ENCODE measurements at places on chromosomes 1 and 21.

DNA sequence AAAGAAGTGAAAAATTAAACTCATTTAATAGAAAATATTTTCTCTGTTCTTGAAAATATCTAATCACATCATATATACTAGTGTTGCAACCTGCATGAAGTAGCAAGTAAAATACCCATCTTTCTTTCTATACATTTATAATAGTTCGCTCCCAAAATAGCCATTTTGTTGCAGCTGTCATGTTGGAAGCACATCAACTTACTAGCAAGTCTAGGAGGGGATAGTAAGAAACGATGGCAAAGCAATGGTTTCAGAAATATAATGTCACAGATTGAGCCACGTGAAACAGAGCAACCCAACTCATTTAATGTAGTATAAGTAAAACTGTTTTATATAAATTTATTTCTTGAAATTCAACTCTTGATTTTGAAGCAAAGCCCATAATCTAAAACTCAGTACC lies 521.8 kb downstream of the LRRIQ3 start:
- no peak for DNase-seq

DNA sequence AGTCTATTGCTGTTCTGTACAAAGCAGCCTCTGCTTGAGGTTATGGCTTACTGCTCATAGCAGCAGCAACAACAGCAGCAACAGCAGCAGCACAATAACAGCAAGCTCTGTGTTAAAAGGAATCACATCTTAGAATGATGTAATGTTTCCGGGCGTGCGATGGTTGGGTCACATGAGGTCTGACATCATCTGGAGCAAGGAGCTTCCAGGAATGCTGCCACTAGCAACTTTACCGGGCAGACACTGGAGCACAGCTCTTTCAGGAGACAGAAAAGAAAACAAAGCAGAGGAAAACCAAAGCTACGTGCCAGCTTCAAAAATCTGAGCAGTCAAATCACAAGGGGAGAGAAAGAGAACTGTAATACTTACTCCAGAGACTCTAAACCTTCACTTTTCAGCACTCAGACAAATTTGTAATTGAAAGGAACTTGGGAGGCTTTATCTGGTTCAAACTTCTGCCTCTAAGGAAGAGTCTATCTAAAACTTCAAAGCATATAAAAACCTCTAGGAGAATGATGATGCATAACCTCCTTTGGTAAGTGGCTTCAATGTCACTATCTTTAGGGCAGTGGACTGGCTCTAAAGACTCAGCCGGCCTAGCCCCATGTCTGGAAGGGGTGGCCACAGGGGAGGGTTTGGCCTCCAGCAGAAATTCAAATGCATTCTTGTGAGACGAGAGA lies 28.3 kb upstream of the RAB3GAP2 start:
- DNase-seq, result no peak

- DNase-seq, result peak; percentile 58
Measured at GRCh38 chr1:17437580-17438317, 1.7 kb downstream of the RCC2 start.

- no peak for DNase-seq
Measured at GRCh38 chr1:81412954-81413353, 387.8 kb upstream of the ADGRL2 start.

- DNase-seq, result no peak
Measured at GRCh38 chr1:204751883-204752687, 66.5 kb upstream of the LRRN2 start.

DNA sequence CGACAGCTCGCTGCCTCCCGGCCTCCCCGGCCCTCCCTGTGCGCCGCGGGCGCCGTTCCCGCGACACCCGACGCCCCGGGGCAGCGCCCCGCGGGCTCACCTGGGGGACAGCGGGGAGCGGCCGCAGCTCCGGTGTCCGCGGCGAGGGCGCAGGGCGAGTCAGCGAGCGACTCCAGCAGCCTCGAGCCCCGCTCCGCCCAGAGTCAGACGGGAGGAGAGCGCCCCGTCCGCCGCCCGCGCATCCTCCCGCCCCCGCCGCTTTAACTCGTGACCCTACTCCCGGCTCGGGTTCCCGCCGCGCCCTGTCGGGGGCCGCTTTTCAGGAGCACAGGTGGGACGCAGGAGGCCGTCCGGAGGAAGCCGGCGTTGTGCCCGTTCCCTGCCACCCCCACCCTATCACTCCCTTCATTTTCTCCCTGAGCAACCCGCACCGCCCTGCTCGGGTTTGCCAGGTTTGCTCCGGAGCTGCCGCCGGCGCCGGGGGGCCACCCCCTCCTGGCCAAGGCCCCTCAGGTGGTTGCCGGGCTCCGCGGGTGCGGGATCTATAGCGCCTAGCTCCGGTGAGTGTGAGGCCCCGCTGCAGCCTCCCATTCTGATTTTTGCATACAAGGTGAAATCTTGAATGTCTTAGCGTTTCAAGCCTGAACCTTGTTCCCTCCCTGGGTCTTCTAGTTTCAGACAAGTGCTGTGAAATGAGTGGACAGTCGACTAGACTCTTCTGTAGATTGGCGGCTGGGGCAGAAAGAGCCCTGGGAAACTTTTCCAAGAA lies at the start of gene MCOLN3:
Gene MCOLN3, minus strand, starts transcription at position 205 of the 769 bp plus-strand sequence. CDS start 3,140 bp downstream, outside the sequence.
- peak; percentile 40 for DNase-seq

DNA sequence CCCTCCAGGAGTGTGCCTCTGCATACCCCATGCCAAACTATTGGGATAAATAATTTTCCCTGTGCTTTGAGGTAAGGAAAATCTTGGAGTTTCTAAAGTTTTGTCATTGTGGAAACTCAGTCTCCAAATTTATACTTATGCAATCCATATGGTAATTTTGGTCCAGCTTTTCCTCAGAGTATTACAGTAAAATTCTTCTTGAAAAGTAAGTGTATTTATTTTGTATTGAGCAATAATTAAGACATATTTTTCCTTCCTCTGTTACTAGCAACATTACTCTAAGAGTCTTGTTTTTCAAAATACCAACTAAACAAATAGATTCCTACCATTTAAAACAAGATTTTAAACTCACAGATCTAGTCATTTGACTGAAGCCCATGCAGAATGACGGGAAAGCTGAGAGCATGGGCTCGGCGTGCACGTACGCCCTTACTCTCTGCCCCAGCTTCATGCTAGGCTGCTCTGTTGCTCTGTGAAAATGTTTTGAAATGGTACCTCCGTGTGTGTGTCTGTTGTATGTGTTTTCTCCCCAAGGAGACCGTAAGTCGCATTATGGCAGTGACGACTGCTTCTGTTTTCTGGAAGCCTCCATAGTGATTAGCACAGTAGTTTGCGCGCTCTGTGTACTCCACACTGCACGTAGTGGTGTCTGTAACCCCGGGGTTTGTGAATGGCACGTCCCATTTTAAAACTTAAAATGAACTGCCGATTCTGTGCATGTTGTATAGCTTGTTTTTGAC lies 165.3 kb downstream of the SDCCAG8 start:
- no peak for DNase-seq

DNA sequence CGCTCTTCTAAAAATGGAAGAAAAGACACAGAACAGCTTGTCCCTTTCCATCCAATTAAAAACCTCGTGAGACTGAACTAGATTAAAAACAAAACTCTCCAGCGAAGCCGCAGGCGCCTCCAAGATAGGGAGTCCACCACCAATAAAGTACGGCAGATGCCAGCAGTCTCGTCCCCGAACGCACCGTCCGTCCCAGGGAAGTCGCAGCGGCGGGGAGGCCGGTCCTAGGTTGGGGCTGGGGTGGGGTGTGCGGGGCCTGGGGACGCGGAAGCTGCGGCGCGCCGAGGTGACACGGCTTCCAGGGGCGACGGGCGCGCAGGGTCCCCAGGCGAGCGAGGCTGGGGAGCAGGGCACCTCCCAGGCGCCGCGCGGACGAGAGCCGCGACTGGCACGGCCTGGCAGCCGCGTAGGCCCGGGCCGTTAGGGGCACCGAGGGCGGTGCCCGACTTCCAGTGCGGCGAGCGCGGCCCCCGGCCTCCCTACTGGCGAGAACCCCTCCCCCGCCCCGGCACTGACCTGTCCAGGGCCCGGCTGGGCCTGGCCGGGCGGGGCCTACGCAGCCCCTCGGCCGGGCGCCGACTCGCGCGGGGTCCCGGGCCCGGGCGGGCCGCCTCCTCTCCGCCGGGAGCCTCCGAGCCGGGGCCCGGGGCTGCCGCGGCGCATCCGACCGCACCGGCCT lies 28.3 kb upstream of the A3GALT2 start:
- peak; percentile 21 for DNase-seq

DNA sequence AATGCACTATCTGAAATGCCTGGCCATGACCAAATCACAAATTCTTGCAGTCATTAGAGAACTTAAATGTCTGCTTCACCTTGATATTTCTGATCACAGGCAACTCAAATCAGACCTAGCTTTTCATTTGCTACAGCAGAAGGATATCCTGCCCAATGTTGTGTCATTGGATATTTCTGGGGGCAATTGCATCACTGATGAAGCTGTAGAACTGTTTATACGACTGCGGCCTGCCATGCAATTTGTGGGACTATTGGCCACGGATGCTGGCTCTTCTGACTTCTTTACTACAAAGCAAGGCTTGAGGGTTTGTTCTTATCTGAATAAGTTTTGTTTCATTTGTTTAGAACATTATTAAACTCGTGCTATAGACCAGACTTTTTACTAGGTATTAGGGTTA lies 14.9 kb downstream of the ZYG11A start:
- no peak for DNase-seq

- no peak for DNase-seq
Measured at GRCh38 chr1:85295654-85296053, 19.2 kb upstream of the BCL10 start.

DNA sequence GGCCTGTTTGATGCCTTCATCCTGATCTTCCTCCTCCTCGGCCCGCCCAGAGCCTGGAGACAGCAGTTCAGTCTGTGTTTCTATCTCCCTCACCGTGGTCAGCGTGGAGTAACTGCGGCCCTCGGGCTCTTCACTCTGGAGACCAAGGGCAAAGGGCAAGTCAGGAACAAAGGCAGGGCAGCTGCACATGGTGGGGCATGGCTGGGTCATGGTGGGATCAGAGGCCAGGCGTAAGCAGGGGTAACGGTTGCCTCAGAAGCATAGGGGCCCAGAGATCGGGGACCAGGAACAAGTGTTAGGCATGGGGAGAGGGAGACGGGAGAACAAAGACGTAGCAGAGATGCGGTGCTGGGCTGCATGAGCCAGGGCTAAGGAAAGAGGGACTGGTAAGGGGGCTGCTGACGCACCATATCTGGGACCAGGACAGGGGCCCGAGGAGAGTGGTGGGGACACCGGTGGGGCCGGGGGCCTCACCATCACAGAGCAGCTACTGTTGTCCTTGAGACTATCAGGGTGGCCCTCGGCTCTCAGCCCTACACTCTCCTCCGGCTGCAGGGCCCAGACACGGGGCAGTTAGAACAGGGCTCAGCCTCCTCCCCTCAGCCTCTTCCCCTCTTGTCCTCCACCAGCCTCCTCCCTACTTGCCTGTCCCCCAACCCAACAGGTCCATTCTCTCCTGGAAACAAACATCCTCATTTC lies 3.2 kb upstream of the ARHGAP30 start:
- no peak for DNase-seq

DNA sequence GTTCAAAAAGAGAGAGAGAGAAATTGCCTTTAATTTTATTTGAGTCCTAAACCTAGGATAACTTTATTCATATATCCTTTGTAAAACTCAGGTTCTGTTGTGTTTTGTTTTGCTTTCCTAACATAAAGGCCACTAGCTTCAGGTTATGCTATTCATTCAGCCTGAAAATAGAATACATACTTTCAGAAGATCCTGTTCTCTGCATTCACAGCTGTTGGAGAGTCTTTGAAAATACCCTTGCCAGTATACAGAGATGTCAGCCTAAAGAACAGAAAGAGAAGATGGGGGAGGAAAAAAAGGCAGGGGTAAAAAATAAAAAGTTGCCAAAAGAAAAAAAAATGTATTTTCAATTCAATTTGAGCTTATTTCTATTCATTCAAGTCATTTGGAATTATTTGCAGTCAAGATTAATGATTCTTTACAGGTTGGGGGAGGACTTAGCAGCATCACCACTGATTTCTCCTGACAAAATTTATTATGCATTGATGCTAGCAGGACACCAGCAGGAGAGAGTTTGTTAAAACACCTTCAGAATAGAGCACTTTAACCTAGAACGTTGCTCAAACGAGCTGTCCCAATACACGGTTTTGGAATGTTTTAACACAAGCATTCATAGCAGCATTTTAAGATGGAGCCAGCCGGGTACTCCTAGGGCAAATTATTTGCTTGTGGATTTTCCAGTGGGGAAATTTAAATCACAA lies 318.5 kb downstream of the NTNG1 start:
- no peak for DNase-seq

DNA sequence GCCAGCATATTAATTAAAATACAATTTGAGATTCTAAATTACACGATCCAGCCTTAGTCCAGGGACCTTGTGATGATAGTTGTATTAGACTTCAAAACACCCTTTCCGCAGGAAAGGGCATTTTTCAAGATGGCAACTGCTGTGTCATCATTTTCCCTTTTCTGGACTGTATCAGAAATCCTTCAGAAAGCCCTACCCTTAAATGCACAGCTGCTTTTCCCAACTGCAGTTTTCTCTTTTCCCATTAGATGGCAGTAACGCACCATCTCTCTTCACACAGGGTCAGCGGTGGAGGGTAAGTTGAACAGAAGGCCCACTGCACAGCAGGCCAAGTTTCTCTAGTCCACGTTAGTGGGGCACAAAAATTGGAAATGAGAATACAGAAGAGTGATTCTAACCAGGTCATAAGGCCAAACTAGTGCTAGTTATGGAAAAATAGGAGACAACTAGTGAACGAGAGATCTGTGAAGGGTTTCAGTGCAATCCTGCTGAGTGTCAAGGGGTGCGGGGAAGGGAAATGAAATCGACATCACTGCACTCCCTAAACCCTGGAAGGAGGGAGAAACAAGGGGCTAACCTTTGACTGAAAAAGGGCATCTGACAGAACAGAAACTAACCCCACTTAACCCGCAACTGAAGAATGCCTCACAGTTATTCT lies 22.1 kb upstream of the TDRD10 start:
- peak; percentile 35 for DNase-seq

GRCh38 chr1:12320486-12320885 lies 90.7 kb downstream of the VPS13D start:
- no peak for DNase-seq

DNA sequence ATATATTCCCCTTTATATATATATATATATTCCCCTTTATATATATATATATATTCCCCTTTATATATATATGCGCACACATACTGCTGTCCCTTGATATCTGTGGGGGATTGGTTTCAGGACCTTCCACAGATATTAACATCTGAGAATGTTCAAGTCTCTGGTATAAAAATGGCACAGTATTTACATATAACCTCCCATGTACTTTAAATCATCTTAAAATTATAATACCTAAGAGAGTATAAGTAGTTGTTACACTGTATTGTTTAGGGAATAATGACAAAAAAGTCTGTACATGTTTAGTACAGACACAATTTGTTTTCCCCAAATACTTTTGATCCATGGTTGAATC lies 45.8 kb downstream of the NR5A2 start:
- DNase-seq, result no peak

DNA sequence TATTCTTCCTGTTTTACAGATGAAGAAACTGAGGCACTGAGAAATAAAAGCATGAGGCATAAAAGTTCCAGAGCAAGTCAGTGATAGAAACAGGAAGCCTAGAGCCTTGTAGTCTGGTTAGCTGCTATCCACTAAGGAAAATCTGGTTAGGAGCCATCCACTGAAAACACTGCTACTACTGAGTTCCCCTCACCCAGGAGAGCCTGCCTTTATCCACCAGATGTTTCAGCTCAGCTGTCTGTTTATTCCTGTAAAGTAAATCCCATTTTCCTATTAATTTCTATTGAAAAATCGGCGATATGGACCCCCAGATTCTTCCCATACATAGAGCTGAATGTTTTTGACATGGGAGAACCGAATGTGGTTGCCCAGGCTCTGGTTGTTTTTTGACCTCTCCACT lies 63.7 kb upstream of the LMO4 start:
- no peak for DNase-seq

GRCh38 chr1:61318319-61319125 lies 236.2 kb downstream of the NFIA start:
- DNase-seq, result no peak
